ENCODE measurements at places on chromosomes 3 and 15.

DNA sequence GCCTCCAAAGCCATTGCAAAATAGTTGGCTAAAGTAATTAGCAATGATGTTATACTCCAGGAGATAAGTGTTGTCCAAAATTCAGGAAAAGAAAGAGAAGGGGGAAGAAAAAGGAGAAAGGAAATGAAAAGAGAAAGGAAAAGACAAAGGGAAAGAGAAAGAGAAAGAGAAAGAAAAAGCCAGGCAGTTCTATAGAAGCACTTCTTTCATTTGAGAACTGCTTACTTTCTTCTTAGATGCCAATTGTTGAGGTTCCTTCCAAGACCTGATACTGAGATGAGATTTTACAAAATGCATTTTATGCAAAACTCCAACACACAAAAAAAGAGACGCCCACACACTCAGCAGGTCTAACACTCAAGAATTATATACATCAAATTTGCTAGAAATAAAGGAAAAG, 298.4 kb downstream of the KCNH8 start:
- no peak for DNase-seq

DNA sequence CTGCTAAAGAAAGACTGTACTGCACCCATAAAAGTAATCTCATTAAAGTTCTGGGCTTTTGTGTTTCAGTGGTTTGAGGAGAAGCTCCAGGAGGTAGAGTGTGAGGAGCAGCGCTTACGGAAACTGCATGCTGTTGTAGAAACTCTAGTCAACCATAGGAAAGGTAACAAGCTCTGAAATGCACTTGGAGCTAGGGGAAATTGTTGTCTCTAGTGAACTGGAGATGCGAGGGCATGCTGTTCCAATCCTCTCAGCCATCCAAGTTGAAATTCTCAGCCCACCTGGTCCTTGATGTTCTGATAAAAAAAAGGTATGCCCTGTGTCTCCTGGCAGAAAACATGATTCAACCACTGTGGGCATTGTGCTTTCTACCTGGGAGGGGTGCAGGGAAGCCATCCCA, 21.4 kb upstream of the SNX22 start:
- DNase-seq: no peak

GRCh38 chr3:184459355-184459754, 79.5 kb downstream of the CHRD start:
- DNase-seq: no peak

DNA sequence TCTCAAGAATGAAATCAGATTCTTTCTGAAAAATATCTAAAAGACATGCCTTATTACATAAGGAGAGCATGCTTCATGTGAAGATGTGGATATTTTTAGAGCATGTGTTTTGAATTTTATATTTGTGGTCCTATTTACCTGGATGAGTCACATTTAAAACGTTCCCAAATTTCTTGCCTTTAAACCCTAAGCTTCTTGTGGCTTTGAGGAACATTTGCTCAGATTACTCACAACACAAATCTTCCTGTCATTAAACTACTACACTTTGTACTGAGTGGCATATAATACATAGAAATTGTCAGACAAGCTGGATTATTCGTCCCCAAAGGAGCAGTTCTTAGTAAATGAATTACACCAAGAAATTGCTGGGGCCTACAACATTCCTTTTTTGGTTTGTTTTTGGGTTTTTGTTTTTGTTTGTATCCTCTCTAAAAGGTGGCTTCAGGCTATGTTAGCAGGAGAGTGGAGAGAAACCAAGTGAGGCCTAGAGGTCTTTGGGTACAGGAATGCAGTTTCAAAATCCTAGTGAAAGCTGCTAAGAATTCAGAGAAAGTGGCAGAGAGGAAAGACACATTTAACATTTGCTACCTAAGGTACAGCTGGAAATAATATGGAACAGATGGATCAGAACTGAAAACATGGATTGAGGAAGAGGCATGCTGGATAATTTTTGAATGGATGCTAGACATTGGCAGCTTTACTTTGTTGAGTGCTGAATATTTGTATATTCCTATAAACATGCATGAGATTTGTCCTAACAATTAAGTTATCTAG, 128.1 kb downstream of the RPL22L1 start:
- no peak for DNase-seq

DNA sequence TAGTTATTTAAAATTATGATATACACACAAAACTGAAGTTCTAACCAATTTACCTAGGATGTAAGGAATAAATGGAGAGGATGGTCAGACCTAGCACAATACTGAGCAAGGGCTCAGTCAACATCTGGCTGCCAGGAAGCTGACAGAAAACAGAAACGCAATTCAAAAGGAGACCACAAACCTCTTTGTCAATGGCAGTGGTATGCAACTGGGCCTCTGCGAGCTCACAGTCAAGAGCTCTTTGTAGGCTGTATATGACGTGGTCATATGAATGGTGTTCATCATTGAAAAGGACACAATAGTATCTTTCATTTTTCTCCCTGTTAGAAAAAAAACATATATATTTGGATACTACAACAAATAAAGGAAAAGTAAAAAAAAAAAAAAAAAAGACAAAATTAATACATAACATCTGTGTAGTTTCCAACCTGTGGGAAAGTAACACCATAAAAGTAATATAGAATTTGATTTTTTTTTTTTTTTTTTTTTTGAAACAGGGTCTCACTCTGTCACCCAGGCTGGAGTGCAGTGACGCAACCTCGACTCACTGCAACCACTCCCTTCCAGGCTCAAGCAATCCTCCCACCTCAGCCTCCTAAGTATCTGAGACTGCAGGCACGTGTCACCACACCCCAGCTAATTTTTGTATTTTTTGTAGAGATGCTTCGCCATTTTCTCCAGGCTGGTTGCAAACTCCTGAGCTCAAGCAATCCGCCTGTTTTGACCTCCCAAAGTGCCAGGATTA, 37.9 kb downstream of the UBR1 start:
- DNase-seq: no peak

- DNase-seq: no peak
Measured at GRCh38 chr3:183966361-183966791, 51.3 kb downstream of the ABCC5 start.

DNA sequence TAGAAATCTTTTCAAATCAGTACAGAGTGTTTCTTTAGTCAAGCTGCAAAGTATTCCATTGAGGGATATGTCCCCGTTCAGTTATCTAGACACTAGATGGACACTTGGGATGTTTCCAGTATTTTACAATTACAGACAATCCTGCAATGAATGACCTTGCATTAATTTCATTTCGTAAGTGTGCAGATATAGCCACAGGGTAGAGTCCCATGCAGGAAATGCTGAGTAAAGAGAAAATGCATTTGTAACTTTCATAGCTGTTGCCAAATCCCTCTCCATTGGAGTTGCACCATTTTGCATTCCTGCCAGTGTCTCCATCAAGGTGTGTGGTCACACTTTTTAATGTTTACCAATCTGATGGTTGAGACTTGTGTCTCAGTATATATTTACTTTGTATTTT, 92.5 kb downstream of the LIPC start:
- DNase-seq: no peak

DNA sequence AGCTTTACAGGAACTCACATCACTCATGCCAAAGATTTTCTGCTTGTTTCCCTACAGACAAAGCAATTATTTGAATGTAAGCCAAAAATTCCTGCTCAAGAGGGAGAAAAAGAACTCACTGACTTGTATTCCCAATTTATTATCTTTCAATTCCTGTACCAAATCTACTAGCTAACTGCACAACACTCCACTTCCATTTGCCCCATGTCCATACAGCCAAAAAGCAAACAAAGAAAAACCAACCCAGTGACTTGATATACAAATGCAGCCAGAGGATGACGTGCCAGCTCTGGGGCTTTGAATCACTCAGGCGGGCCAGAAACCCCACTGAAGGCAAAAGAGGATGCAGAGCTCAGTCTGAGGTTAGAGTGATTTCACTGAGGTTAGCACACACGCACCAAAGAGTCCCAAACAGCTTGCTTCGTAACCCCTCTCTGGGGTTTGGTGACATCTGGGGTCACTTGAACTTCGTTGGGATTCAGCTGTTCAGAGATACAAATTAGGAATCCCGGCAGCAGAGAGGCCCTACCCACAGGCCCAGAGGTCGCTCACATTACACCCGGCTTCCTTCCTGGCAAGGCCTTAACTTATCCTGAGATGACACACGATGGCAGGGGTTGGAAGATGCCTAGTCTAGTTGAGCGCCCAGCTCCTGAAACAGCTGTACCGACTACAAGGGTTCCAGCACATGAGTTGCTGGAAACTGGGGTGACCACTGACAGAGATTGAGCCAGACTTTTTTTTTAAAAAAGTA, 1.6 kb downstream of the RFTN1 start:
- peak; percentile 87 for DNase-seq

GRCh38 chr15:66390678-66391077, 4.0 kb downstream of the MAP2K1 start:
- DNase-seq: peak; percentile 43

DNA sequence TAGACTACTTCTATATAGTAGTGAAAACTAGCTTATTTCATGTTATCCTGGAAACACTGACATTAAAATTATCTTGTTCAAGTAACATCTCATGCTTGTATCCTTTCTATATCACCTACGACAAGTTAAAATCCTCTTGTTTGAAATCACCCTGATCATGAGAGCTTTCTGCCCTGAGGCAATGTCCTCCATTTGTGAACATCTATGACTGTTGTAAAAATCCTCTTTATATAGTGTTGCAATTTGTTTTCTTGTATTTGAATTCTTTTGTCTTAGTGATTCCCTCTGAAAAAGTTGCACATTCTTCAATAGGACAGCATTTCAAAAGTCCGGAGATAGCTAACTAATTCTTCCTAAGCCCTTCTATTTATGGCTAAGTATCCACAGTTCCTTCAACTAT, 480.3 kb downstream of the NSUN3 start:
- no peak for DNase-seq
